ENCODE measurements at places on chromosomes 5 and 9.

GRCh38 chr9:136996361-136997292, at the start of gene CLIC3:
TSS of gene CLIC3 (minus strand) at chr9:136996568. CDS start at chr9:136996543, 25 bp downstream.
- DNase-seq, result peak; percentile 40

DNA sequence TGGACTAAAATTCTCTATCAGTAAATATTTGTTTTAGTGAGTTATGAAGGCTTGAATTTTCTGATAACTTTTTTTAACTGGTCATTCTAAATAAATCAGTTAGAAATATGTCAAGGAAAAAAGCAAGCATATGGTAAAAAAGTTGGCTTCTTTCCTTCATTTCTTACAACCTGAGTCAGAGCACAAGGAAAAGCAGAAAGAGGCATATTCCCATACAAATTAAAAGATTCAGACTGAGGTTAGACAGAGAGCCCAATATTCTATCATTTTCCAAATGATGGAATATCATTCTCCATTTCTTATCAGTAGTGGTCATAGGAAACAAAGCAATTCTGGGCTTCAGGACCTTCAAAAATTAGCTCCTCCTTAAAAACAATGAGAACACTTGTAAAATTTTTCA, 732.1 kb downstream of the MAT2B start:
- DNase-seq, result no peak

DNA sequence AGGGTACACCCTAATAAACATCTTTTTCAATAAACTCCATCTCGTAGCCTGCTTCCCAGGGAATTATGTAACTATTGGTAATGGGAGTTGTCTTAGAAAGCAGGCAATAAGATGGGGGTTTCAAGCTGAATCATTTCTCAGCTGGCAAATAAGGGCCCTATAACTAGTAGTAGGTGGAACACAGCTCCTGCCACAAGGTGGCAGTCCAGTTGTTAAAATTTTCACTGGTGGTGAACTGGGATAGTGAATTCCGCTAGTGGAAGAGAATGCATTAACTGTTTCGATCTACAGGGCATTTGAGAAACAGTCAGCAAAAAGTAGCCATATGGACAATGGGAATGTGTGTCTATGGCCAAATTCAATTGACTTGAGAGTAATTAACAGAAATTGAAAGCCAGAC, 27.7 kb downstream of the PCDHB15 start:
- DNase-seq, result no peak

GRCh38 chr9:127557998-127558546, 54.0 kb upstream of the STXBP1 start:
- no peak for DNase-seq

GRCh38 chr5:352639-353611, 31.4 kb downstream of the AHRR start:
- no peak for DNase-seq

GRCh38 chr9:33818167-33818846, 1.3 kb downstream of the UBE2R2 start:
- DNase-seq, result no peak

GRCh38 chr9:31500422-31500821, 884.0 kb upstream of the ACO1 start:
- DNase-seq, result no peak

DNA sequence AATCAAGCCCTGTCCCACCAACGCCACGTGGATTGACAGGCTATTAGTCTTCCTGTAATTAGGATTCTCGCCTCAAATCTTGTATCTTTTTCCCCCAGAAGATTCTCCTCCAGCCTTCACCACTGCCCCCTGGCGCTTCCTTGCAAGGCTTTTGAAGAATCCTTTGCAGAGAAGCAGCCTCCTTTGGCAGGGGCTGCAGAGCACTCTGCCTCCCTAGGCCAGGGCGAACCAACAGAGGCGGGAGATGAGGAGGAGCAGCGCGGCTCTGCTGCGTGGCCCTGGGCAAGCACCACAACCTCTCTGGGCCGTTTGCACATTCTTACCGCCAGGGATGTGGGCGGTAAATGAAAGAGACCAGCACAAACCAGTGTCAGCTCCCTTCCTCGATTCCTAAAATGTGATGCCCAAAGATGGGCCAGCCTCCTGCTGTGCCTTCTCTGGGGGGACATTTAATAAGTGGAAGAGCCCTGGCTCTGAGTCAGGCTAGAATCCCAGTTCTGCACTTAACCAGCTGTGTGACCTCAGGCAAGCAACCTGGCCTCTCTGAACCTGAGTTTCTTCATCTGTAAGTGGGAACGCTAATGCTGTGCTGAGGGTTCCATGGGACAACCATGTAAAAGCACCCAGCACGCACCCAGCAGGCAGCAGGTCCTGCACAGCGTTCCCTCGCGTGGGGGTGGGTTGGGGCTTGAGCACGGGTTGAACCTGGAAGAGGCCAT, 128.6 kb downstream of the KCNIP1 start:
- DNase-seq, result no peak

GRCh38 chr5:173178369-173178910, 34.1 kb downstream of the BNIP1 start:
- DNase-seq, result no peak

- no peak for DNase-seq
Observed at GRCh38 chr5:110917161-110917875, 154.2 kb upstream of the TSLP start.

DNA sequence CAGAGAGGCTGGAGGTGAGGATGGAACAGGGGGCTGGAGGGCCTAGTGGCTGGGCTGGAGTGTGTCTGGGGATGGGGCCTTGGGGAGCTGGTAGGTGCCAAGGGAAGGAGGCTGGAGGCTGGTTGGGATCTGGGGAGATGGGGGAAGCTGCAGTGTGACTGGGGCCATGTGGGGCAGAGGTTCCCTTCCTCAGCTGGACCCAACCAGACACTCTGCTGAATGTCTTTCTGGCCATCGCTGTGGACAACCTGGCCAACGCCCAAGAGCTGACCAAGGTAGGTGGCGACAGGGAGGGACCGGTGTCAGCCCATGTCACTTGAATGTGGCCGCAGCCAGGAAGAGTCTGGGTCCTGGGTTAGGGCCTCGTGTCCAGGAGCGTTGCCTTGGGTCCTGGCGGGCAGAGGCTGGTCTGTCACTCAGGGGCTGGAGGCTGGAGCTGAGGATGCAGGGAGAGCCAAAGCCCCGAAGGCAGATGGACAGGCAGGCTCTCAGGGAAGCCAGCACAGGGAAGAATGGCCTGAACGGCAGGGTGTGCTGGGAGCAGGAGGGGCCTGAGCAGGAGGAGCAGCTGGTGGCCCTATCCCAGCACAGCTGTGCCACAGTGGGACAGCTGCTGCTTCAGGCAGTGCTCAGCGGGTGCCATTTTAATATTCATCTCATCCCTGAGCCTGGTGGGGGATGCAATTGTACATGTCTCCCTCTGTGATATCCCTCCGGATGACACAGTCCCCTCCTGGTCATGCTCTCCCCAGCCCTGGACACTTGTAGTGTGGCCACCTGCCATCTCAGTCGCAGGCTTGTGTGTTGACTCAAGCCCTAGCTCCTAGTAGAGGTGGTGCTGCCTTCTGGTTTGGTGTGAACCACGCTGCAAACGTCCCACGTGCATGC, 132.5 kb downstream of the CACNA1B start:
- DNase-seq, result no peak

DNA sequence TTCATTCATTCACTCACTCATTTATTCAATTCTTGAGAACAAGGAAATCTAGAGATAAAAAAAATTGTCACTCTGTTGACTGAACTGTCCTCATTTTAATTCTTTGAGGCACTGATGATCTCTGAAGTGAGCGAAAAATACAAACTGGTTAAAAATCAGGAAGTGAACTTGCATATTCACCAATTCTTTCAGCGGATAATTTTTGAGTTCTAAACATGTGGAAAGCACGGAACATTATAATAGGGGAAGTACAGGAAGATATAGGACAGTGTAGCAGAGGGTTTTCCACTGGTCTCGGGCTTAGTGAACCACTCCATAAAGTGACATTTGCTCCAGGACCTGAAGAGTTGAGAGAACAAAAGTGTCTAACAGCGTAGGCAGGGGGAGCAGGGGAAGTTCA, 169.5 kb downstream of the TLR4 start:
- DNase-seq, result no peak

GRCh38 chr5:74625742-74626241, 14.7 kb downstream of the ENC1 start:
- no peak for DNase-seq

GRCh38 chr5:43769571-43770355, 166.8 kb downstream of the NNT start:
- no peak for DNase-seq

DNA sequence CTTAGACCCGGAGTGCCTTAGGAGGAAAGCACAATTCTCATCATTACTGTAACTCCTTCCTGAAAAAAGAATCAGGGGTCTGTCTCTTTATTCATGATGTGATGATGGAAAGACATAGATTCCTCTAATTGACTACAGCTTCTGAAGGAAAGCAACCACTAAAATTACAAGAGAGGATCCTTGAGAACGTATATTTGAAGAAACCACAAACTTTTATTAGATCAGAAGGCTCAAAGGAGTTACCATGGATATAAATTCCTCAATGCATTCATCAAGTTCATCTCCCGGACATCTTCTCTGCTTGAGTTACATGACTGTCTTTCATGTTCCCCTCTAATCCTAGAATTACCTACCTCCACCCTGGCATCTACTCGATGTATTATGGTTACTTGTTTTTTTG, 104.1 kb upstream of the PAPPA start:
- no peak for DNase-seq

- DNase-seq, result no peak
Observed at GRCh38 chr5:169494941-169495548, 88.5 kb upstream of the SPDL1 start.

DNA sequence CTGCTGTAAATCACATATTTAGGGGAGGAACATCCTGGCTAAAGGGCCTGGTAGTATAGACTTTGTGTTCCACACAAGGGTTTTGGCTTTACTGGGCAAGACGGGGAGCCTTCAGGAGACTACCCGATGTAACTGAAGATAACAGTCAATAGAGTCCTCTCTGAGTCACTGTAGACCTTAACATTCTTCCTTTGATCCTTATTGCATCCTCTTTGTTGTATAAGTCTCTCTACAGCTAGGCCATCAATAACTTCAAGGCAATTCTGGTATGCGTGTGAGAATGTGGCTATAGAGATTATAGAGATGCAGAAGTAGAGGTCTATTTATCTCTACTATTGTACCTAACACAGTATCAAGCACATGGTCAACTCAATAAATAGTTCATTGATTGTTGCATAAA, 67.3 kb upstream of the STK32A start:
- DNase-seq, result no peak

DNA sequence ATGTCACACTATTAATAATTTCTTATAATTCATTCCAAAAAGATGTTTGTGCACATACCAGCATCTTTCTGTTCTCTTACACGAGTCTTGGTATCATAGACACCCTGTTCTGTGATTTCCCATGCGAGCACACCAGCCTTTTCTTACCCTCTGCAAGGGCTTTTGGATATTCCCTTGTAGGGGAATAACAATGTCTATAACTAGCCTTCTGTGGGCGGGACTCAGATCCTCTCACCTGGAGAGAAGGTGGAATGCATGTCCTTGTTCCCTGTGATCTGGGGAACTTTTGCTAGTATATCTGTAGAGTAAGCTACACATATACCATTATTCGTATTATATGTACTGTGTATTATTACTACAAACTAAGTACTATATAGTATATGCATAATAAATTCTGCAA, 44.8 kb downstream of the EHMT1 start:
- DNase-seq, result no peak
